Stimulated activated CD4-positive, alpha-beta T cell treated with anti-CD3 and anti-CD28 coated beads, Interleukin-1b, Interleukin-23, amount 100 ng/mL, for 24 hours (primary cell): ENCODE measurements at places on chromosomes 7 and 10.

DNA sequence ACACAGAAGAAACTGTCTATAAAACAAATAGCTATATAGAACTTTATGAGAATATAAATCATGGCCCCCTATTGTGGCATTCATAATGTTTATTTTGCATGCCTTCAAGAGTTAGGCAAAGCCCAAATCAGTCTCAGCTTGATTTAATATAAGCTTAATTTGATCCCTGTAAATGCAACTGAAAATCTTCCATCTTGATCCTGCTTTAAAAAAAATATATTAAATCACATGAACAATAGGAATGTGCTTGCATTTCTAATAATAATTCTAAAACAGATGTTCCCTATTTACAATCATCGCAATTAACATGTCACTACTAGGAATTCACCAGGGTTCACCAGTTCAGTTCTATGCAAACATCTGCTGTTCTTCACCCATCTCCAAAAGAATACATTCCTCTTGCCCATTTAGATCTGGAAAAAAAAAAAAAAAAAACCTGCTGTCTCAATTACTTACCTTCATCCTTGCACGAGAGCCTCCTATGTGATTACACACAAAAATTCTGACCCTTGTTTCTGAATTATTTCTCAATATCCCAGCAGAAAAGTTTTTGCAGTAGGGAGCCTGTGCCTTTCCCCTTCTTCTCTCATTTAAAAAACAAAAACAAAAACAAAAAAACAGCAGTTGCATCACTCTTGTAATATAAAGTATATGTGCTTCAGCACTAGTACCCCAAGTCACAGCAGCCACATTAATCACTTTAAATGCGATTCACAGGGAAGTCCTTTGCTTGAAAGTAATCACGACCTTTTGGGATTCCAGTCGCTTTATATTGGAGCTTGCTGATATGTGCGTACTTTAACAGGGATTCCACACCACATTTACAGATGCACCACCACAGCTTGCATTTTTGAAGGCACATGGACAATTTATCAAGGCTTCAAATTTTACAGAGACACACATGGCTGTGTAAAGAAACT lies 194.8 kb upstream of the KMT2E start:
- no peak for DNase-seq

DNA sequence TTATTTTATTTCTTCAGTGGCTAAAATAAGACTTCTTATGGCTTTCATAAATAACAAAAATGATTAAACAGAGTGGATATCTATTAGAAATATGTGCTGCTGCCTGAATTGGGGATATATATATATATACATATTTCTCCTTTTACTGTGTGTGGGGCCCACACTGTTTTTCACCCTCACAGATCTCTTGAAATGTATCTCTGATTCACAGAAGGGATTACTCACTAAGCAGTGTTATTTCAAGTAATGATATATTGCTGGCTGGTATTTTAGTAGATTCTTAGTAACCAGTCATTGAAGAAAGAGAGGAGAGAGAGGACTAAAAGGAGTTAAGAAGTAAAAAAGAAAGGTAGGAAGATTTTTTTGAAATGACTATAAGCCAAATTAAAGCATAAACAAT lies 308.6 kb upstream of the NRP1 start:
- DNase-seq, result no peak

DNA sequence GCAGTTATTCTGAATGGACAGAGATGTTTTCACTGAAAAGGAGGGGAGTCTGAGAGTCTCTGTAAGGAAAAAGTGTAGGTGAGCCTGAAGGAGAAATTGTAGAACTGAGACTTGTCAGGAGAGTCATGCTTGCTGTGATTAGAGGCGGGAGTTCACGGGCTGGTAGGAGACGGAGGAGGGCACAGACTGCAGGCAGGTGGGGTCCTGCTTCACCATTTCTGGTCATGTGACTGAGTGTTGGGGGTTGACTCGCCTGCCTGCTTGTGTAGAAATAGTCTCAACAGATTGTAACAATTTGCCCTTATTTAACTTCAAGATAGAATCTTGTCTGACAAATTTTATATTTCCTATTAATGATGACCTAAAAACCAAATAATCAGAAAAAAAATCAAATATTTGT lies 70.3 kb downstream of the OGDH start:
- no peak for DNase-seq

DNA sequence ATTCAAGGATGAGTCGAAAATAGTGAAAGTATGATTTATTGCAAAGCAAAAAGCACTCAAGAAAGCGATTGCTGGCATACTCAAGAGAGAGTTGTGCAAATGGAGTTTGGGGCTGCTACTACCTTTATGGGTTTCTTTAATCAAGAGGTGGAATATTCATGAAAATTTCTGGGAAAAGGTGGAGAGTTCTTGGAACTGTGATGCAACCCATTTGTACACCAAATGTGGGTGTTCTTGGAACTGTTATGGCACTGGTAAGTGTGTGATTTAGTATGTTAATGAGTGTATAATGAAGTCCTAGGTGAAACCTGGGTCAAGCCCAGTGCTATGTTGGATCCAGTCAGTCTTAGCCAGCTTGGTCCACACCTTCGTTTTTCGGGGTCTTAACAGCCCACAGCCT lies 3.4 kb upstream of the VOPP1 start:
- DNase-seq, result no peak

- no peak for DNase-seq
Measured at GRCh38 chr7:48365010-48365409, 193.8 kb downstream of the ABCA13 start.

GRCh38 chr7:30743371-30744074 lies 8.4 kb upstream of the INMT start:
- DNase-seq, result no peak

DNA sequence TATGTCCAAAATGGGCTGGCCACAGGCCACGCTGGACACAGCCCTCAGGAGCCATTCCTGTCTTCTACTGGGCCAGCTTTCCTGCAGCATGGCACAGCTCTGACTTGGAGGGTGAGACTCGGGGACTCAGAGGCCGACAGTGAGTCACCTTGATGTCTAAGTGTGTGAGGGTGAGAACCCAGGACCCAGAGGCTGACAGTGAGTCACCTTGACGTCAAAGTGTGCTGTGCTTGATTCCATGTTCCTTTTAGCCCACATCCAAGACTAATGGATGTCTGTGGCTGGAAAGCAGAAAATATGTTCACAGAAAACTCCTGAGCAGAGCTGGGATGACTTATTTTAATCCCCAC lies 6.0 kb upstream of the FAM170B start:
- no peak for DNase-seq

GRCh38 chr10:123848564-123849457 lies 42.8 kb downstream of the CPXM2 start:
- no peak for DNase-seq

DNA sequence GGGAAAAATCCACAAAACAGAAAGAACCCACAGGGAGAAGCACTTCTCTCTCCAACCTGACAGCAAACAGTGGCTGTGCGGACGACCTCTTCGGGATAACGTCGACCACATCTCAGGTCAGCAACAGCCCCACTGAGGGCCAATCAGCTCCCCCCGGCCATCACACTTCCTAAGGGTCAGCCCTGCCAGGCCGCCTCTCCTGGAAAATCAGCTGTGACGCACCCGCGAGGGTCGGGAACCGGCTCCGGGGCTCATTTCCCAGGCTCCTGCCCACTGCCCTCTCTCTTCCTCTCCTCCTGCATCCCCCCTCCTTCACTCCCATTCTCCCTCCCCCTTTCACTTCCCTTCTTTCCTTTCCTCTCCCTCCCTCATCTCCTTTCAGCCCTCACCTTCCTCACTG lies 118.3 kb downstream of the DIP2C start:
- no peak for DNase-seq

DNA sequence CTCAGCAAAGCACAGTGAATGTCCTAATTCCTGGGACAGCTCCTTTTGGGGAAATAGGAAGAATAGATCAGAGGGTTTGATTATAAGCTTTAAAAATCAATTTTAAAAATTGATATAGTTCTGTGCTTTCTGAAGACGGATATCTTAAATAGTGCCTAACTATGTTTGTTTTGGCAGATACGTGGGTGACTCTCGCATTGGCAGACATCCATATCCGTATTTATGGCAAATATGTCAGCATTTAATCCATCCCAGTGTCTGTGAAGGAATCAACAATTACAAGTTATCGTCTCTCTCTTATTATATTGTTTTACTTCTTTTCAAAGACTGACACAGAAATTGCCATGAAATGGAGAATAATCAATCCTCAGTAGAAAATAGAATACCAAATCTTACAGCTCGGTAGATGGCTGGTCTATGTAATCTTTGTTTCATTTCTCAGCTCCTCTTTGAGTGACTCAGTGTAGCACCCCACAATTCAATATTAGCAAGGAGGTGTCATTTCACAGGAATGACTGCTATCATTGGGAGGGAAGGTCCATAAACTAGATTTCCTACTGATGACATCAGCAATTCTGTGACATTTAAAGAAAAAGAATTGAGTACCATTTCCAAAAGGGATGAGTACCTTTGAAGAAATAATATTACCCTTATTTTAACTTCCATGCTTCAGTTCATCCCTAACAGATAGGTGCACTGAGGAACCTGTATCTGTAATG lies 186.4 kb upstream of the NFE2L3 start:
- DNase-seq, result no peak

DNA sequence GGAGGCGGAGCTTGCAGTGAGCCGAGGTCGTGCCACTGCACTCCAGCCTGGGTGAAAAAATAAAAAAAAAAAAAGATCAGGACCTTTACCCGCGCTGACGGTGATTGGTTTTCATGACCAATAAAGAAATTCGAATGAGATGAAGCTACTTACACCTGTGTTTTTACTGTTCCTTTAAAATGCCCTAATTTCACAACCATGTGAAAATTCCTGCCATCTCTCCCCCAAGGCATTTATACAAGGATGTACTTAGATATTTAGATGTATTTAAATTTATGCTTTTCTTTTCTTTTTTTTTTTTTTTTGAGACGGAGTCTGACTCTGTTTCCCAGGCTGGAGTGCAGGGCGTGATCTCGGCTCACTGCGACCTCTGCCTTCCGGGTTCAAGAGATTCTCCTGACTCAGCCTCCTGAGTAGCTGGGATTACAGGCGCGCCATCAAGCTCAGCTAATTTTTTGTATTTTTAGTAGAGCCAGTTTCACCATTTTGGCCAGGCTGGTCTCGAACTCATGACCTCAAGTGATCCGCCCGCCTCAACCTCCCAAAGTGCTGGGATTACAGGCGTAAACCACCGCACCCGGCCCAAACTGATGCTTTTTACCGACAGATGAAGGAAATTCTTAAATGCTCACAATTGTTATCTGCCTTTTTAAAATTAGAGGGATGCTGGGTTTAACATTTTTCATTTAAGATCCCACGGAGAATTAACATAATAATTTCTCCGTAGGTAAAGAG lies 3.1 kb upstream of the PHYH start:
- no peak for DNase-seq

GRCh38 chr10:30368065-30368718 lies 19.1 kb upstream of the MTPAP start:
- DNase-seq, result no peak

- no peak for DNase-seq
Measured at GRCh38 chr7:106064771-106065574, 47.1 kb downstream of the SYPL1 start.

- no peak for DNase-seq
Measured at GRCh38 chr7:117704063-117704462, 169.2 kb downstream of the CTTNBP2 start.

DNA sequence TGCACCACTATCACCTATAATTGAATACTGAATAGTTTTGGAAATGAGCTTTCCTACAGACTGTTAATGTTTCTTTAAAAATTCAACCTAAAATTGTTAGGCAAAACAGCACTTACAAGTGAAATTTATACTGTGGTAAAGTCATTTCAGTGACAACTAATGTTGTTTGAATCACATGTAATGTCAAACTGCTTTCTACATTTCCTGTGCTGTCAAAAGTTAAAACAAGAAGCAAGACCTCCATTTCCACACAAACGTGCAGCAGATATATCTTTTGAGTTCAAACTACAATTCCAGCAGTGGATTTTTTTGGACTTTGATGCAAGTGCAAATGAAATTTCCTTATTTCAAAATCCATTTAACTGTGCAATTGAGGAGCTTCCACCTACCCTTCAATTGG lies 199.8 kb downstream of the RNLS start:
- DNase-seq, result no peak

DNA sequence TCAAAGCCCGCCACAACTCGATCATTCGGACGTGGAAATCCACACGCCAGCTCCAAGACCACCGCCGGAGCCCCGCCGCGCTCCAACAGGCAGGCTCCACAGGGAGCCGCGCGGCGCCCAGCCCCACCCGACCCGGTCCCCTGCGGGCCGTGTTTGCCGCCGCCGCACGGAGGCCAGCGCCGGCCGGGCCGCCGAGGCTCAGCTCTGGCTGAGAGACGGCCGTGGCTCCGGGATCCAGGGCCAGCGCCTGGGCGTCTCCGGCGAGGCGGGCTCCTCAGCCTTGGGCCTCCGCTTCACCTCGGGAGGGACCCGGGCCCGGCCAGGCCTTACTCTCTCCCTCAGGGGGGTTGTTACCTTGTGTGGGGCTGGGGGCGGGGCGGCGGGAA lies 333 bp downstream of the SMNDC1 start:
- peak; percentile 15 for DNase-seq

DNA sequence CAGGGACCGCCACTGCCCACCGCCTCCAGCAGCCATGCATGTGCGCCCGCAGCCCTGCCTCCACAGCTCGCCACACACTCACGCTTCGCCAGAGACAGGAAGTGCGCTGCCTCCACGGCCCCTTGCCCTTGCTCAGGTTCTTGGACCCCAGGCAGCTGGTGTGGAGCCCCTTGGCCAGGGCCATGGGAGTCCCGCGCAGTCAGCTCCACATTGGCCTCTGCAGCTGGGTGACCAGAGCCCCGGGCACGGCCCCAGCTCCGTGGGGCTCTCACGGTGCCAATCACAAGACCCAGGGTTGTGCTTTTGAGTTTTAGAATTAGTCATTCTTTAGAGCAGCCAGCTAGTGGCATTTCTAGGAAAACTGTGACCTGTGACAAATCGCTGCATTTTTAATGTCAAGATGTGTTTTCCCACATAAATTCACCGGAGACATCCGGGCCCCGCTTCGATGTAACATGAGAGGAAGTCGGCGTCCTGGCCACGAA lies 4.3 kb upstream of the UTF1 start:
- DNase-seq, result no peak

DNA sequence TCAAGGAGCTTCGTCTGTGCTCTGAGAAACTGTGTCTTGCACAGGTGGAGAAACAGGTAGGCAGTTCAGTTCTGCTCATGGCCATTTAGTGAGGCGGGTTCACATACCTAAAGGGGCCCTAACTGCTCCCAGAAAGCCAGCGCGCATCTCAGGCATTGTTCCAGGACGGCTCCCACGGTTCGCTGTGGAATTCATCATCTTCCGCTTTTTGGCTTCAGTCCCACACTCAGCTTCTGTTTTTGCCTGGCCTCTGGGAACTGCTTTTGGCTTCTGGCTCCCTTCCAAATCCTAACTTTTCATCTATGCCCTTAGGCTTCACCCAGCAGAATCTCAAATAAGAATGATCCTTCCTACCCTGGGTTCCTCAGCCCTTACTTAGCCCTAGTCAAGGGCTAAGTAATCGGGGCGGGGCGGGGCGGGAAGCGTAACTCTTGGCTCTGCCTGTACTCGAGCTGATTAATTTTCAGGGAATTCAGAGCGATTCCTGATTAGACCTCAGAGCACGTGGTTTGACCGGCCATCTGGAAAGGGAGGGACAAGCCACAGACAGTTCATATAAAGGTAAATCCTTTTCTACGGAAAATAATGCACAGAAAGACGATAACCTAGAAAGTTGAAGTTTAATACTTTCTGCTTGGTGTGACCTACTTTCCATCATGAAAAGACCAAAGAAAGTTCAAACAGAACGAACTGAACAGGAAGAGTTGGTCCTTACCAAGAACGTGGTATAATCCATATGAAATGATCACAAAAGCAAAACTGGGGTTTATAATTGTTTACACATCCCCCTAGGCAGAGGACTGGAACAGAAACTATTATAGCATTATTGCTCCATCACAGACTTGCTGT lies 105.7 kb downstream of the ST8SIA6 start:
- DNase-seq, result no peak
